Heart left ventricle (tissue), 16 donors: ENCODE measurements at places on chromosomes 4 and X. TPM values are rescaled to one million over a fixed set of nuclear protein-coding genes. Genes with fewer than 3 reads are reported as not detected.

TMPRSS11A gene
- total RNA-seq: not detected

SOD3 gene
- 92.1 TPM for total RNA-seq

COMMD8 gene
- 18.4 TPM for total RNA-seq

H2BW2 gene
- total RNA-seq: not detected

FGD1 gene
- 7.3 TPM for total RNA-seq

ADAMTS3 gene
- total RNA-seq: 1.4 TPM

NELFA gene
- total RNA-seq: 14.9 TPM

CFI gene
- total RNA-seq: 9.2 TPM
